ENCODE measurements at places on chromosomes 13 and 19. TPM values are rescaled to one million over a fixed set of nuclear protein-coding genes. Genes with fewer than 3 reads are reported as not detected.

IZUMO1 gene
- 2.2 TPM for total RNA-seq

ZNF419 gene
- total RNA-seq, result 18.4 TPM

PCDH9 gene
- 12.8 TPM for total RNA-seq

ZNF541 gene
- total RNA-seq, result not detected

NRTN gene
- total RNA-seq, result 5.4 TPM

UBE2L5 gene
- not detected for total RNA-seq

DNA sequence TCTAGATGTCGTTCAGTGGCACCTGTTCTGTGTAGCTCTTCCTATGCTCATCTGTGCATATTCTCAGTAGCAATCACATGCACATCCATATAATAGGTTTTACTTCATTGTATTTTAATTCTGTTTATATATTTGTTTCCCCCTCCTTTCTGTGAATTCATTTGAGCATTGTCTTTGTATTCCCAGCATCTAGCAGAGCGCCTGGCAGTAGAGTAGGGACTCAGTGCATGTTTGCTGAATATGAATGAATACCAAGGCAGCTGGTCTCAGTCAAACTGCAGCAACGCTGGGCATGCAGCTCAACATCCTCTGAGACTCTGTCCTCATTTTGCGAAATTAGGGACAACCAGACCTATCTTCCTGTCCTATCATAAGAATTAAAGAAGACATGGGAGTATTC, 330.1 kb downstream of the SPRY2 start:
- H3K27me3 ChIP-seq, result no peaks in the 10 kb centered on the region
- no peaks in the 10 kb centered on the region for H3K36me3 ChIP-seq
- no peak overlapping the region for H3K27ac ChIP-seq
- no peak overlapping the region for H3K4me3 ChIP-seq
- no peak for DNase-seq

GRCh38 chr19:33684538-33685232, 62.9 kb downstream of the CHST8 start:
- H3K4me3 ChIP-seq, result peak overlapping the region; percentile 78
- peaks cover 4% of the 10 kb centered on the region for H3K4me1 ChIP-seq
- DNase-seq, result no peak
- peaks cover 52% of the 10 kb centered on the region for H3K27me3 ChIP-seq

DNA sequence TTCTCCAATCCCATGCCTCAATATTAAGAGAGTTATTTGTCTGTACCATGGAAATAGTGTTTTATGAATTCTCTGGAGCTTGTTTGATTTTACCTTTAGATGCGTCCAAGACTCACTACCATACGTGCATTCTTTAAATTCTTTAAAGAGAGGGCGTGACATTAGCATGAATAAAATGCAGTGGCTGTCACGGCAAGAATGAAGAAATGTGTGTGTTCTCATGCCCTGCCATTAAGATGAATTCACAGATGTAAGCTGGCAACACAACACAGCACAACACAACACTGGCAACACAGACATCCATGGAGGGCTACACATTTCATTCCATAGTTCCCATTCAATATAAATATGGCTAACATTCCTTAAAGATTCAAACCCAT, 213.4 kb downstream of the ENOX1 start:
- no peak for DNase-seq
- H3K4me1 ChIP-seq, result peaks cover 38% of the 10 kb centered on the region
- H3K27me3 ChIP-seq, result no peaks in the 10 kb centered on the region
- no peaks in the 10 kb centered on the region for H3K36me3 ChIP-seq
- H3K4me3 ChIP-seq, result peak overlapping the region; percentile 37

DNA sequence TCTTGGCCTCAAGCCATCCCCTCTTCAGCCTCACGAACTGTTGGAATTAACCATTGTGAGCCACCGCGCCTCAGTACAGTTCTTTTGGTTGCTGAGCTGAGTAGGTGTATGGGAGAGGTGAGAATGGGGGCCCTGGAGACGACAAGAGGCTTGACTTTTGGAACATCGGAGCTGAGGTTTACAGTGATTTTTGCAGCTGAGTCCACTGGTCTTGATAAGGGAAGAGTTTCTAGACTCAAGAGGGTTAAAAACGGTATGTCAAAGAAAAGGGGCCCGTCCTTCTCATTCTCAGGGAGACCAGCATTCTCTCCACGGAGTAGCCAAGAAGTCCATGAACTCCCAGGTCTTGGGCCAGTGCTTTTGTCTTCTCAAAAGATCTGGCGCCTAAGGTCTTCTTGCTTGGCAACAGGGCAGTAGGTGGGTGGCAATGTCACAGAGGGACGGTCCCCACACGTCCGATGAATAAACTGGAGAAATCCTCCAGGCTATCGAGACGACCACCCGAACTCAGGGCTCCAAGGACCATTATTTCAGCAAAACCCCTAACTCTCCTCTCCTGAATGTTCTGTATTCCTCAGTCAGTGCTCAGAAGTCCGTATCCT, 6.4 kb upstream of the QTRT1 start:
- peaks cover 15% of the 10 kb centered on the region for H3K4me1 ChIP-seq
- peaks cover 21% of the 10 kb centered on the region for H3K36me3 ChIP-seq
- no peaks in the 10 kb centered on the region for H3K27me3 ChIP-seq
- H3K4me3 ChIP-seq, result peak overlapping the region; percentile 88
- no peak for DNase-seq
- H3K27ac ChIP-seq, result peak overlapping the region; percentile 89

DNA sequence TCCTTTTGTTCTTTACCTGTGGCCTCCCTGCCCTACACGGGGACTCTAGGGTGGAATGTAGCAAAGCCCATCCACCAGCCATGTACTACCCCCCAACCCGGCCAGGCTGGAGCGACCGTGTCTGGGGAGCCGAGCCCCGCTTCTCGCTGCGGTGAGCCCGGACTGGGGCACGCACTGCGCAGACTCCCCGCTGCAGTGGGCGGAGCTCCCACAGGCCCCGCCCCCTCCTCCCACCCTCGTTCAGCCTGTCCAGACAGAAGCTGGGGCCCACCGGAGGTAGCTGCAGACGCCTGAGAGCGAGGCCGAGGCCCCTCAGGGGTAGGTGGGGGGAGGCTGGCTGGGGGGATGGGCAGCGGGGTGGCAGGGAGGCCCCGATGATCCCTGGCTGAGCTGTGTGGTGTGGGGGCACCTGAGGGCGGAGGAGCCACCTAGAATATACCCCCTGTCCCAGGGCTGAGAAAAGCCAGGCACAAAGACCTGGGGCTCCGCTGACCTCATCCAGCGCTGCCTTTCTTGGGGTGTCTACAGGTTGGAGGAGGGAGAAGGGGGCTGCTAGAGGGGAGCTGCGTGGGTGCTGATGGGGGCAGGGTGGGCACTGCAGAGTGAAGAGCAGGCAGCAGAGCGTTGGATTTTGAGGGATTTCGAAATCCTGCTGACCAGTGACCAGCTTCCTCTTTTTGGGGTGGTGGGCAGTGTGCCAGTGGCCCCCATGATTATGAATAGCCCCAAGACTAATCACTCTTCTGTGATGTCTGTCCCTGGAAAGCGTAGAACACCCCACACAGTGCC, 17.3 kb downstream of the PLD3 start:
- peak overlapping the region; percentile 87 for H3K4me3 ChIP-seq
- H3K36me3 ChIP-seq, result peaks cover 6% of the 10 kb centered on the region
- no peaks in the 10 kb centered on the region for H3K27me3 ChIP-seq
- H3K27ac ChIP-seq, result no peak overlapping the region
- peaks cover 22% of the 10 kb centered on the region for H3K4me1 ChIP-seq

DNA sequence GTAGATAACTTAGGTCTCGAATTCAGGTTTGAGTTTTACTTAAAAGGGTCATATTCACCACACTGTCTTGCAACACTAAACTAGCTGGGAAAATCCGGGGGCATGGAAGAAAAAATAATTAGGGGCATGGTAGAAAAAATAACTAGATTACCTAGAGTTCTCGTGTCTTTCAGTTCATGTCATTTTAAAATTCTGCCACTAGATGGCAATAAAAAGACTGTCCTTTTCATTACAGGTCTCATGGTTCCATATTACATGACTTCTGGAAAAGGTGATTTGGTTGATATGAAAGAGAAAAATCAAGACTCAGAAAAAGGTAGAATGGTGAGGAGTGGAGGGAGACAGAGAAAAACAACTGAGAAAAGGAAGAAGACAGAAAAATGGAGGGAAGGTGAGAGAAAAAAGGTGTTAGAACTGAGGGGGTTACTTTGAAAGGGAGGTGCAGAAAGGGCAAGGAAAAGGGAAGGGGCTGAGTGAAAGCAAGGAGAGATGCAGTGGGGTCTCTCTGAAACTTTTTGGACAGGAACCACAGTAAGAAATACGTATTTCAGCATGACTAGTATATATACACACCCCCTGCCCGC, 299.0 kb downstream of the KLF12 start:
- H3K36me3 ChIP-seq, result peaks cover 4% of the 10 kb centered on the region
- no peak for DNase-seq
- H3K27ac ChIP-seq, result no peak overlapping the region
- no peaks in the 10 kb centered on the region for H3K27me3 ChIP-seq
- no peak overlapping the region for H3K4me3 ChIP-seq

DNA sequence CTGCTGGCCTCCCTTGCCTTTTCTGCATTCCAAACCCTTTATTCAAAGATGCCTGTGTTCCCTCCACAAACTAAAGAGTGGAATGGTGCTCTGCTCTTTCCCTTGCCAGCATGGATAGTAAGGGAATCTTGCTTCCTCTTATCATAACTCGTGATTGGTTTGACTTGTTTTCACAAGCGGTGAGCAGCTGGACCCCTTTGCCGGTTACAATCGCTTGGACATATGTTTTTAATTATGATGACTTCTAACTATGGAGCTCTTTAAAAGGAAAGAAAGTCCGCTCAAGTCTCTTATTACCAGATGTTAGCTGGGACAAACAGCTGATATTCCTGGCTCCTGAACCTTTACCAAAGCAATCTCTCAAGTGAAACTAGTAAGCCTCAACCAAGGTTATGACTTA, 1094.7 kb downstream of the UQCRFS1 start:
- peak overlapping the region; percentile 19 for H3K4me3 ChIP-seq
- no peaks in the 10 kb centered on the region for H3K36me3 ChIP-seq
- no peak for DNase-seq
- H3K27ac ChIP-seq, result no peak overlapping the region

Measured in type B pancreatic cell (in vitro differentiated cells).